Small intestine (tissue), 16 donors: ENCODE measurements at places on chromosomes 16 and 17.

- no peak for DNase-seq
Measured at GRCh38 chr17:58902322-58902721, 146.7 kb downstream of the PPM1E start.

GRCh38 chr16:78094998-78095397 is 4.5 kb upstream of the WWOX start:
- DNase-seq = no peak

DNA sequence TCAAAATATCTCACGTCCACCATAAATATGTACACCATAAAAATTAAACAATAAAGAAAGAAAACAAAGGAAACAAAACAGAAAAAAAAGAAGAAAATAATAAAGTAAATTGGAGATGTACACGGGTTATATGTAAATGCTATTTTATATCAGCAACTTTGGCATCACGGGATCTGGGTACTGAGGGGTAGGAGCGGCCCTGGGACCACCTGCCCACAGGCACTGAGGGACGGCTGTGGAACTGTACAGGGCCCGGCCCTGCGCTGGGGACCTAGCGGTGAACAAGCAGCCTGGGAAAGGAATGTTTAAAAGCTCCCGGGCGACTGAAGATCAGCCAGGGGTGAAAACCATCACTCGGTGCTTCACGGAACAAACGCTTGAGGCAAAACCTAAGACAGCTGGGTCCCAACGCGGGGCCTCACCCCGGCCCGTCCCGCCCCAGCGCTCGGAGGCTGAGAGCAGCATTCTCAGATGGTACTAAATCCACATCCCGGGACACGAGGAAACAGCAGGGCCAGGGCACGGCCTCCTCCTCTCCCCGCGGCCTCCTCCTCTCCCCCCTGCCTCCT is 31.2 kb downstream of the NXN start:
- DNase-seq = no peak

GRCh38 chr17:14756479-14756878 is 455.6 kb downstream of the HS3ST3B1 start:
- no peak for DNase-seq

GRCh38 chr17:17412326-17412725 is 64.5 kb upstream of the MED9 start:
- no peak for DNase-seq

GRCh38 chr16:75476817-75477216 is 12.3 kb upstream of the TMEM170A start:
- DNase-seq = no peak

- no peak for DNase-seq
Measured at GRCh38 chr16:35570946-35571345, 2111.5 kb downstream of the TP53TG3F start.

DNA sequence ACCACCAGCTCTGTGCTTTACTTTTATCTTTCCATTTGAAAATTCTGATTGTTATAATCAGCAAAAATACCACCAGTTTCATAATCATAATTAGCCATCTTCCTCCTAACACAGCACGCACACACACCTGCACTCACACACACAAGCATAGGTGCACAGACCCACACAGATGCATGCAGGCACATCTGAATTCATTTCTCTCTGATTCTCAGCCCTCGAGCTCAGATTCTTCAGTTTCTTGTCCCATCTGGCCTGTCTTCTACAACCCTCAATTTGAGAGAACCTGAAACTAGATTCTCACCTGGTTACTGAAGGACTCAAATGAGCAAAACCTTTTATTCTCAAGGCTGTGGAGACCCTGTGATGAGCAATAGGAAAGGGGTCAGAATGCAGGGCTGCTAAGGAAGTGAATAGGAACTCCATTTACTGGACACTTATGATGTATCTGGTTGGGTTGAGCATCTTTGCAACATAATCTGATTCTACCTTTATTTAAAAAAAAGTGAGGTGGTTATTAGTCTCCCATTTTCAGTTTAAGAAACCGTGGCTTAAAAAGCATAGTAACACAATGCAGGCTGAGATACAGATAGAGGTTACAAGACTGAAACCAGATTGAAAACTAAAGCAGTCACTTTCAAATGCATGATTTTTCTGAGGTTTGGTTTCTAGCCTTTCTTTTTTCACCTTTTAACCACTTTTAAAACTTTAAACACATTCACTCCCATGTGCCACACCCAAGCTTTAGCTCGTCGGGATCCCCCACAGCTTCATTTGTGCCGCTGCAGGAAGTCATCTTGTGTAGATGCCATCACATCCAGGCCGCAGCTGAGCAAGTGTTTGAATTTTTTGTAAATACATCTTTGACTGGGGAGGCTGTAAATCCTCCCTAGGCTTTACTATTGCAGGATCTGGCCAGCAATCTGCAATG is 9.4 kb downstream of the KRT33A start:
- DNase-seq = no peak

- DNase-seq = peak; percentile 63
Measured at GRCh38 chr17:81976332-81977210, 858 bp upstream of the ASPSCR1 start.

DNA sequence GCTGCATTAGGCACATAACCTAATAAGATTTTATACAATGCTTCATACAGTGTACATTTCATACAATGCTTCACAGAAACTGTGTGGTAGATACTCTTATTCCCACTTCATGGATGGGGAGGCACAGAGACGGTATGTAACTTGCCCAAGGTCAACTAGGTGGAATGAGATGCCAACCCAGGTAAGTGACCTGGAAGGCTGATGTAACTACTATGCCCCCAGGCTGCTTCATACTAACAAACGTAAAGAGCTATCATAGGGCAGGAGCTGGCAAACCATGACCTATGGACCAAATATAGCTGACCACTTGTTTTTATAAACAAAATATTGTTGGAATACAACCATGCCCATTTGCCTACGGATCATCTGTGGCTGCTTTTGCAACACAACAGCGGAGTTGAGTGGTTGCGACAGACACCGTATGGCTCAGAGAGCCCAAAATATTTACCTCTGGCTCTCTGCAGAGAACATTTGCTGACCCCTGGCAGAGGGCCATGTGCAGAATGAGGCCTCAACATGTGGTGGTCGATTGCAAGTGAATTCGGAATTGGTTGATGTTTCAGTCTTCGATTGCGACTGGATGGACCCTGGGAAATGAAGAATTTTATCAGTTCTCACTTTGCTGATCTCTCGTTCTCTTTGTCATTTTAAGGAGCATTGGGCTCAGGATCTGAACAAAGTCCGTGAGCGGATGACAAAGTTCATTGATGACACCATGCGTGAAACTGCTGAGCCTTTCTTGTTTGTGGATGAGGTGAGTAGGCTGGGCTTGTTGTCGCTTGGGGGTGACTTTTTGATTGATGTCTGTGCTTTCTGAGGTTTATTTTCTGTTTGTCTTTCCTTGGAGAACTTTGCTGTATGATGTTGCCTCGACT is 109.7 kb downstream of the PLCG2 start:
- peak; percentile 38 for DNase-seq
